Activated CD8-positive, alpha-beta memory T cell treated with anti-CD3 and anti-CD28 coated beads for 4 hours (primary cell): ENCODE measurements at places on chromosomes 4 and X.

DNA sequence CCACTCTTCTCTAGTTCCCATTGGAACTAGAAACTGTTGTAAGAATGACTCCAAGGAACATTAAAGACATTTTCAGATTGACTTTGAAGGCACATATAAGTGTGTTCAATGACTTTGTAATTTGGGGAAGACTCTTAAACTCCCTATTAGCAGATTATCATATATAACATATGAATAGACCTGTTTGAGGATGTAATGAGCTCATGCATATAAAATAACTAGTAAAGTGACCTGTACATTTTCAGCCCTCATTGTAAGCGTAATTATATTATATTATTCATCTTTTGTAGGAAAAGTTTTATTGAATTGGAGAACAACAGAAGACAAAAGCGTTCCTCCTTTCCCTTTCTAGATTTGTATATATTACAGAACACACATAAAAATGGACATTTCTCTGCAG lies 455.1 kb downstream of the IL1RAPL1 start:
- no peak for DNase-seq

DNA sequence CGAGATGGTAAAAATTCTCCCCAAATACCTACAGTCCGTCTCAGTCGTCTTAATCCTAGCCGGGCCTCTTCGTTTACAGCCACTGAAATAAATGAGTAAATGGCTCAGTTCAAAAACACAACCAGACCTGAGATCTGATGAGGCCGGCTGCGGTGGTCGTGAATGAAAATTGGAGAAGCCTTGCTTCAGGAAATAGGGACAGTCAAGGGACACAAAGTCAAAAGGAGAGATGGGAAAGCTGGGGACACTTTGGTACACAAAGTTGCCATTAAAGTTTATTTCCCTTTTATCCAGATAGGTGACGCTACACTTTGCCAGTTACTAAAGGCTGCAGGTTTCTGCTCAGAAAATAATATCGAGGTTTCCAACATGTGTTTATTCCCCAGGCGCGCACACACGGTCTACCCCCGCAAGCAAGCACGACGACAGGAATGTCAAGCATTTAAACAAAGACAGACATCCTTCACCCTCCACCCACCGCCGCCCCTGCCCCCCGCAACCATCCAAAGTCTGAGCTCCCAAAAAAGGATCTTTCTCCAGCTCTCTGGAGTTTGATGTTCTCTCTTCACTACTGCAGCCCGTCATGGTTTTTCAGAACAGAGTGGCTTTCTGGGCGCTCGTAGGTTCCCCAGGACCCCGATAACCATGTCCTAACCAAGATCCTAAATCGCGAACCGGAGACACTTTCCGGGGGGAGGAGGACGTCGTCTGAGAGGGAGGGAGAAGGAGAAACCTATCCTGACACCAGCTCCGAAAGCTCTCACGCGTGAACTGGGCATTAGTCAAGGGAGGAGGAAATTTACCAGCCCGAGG lies 1.3 kb upstream of the PCDH7 start:
- DNase-seq, result no peak

DNA sequence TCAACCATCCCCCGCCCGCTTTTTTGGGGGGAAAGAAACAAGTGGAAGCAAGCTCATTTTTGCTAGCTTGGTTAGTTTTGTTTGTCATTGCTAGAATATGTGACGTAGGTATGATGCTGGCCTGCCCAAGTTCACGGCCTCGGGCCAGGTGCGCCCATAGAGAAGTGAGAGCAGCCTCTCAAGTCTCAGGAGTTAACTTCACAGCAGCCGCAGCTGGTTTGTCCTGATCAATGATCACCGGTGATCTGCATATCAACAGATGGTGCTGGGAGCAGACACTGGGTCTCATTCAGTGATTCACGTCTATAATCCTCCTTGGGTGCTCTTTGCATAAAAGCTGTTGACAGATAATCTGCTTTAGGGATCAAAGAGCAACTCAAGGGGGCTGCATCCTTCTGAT lies 50.1 kb downstream of the ENPP6 start:
- no peak for DNase-seq

DNA sequence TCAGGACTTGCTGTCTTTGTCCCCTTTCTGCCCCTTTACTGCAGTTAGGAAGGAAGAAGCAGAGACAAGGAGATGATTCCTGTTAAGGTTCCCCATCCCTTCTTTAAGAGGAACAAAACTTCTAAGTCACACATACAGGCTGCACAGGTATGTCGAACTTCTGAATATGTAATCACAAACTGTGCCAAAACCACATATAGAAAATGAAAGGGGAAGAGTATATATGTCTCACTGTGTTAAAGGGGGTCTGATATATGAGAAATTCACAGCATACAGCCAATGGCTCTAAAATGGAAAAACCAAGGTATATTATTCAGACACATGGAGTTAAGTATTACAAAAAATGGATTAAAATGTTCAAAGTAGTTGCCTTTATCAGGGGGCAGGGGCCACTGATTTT lies 11.7 kb downstream of the CFAP97 start:
- DNase-seq, result no peak

DNA sequence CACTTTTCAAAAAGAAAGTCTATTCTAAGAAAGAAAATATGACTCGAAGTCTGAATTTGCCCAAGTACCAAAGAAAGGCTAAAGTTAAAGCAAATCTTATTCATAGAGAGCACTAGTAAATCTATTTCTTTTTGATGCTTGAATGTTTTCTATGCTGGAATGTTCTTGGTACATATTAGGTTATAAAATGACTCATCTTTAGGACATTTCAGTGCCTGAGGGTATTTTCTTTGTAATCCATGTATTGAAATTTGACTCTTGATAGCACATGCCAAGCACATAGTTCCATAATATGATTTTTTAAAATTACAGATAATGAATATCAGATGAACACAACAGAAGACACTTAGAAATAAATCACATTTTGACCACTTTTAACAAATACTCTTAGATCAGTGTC lies 232.8 kb downstream of the TRIML1 start:
- no peak for DNase-seq

DNA sequence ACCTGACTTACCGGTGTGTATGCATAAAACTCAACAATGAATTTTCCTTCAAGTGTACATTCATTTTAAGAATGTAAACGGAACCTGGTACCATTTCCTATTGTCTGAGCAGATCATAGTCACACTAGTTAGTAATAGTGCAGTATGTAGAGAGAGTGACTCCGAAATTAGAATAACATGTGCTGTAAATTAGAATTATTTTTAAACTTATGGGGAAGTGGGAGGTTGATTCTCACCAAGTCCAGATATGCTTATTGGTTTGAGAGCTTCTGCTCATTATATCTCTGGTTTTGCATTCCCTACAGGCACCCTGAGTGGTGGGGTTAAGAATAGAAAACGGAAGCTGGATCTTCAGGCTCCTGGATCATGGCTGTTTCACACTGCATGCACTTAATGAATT lies 39.6 kb downstream of the KLF3 start:
- DNase-seq, result no peak

DNA sequence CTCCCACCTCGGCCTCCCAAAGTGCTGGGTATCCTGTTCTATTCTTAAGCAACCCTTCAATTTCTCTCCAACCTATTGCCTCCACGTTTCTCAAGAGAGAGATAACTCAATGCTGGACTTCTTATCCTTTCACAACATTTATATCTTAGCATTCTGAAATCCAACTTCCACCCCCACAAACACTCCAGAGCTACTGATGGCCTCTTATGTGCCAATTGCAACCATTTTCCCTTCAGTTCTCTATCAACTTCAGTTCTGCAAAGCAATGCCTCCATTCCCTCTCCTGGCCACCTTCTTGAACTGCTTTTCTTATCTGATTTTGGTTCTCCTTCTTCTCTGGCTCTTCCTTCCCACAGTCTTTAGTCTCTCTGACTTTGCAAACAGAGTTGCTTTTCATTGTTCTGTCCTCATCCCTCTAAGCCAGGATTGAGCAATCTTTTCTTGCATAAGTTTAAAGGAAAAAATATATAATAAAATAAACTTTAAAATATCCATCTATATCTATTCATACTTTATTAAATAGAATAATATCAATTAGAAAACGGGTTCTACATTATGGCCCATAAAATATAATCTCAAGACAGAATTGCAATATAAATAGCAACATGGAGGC lies 3.6 kb upstream of the STBD1 start:
- no peak for DNase-seq

GRCh38 chr4:4842476-4843441 lies 16.7 kb upstream of the MSX1 start:
- no peak for DNase-seq

- DNase-seq, result no peak
Measured at GRCh38 chr4:152937336-152938236, 1.5 kb downstream of the FHDC1 start.
